Renal pelvis (tissue), 12 donors: ENCODE measurements at places on chromosomes 1 and 21. TPM values are rescaled to one million over a fixed set of nuclear protein-coding genes. Genes with fewer than 3 reads are reported as not detected.

DNA sequence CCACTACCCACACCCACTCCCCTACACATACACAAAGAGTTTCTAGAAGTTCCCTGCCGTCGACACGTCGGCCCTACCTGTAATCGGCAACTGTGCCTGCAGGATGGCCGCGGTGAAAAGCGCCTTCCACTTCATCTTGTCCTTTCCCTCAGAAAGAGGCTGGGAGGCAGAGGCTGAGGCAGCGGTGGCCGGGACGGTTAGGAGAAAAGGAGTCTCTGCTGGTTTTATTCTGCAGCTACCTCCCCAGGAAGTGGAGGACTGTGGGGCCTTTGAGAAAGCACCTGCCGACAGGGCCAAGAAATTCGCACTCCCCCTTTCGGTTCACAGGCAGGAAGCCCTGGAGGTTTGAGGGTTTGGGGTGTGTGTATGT, at the start of gene CD247:
Gene CD247, minus strand, starts transcription at position 199 of the 370 bp plus-strand sequence. Its CDS starts 64 bp downstream, at position 135.
- DNase-seq = no peak

- no peak for DNase-seq
Observed at GRCh38 chr1:104621221-104621620, 871.5 kb downstream of the AMY1C start.

- no peak for DNase-seq
Observed at GRCh38 chr1:87327376-87328271, 1.1 kb upstream of the LMO4 start.

DNA sequence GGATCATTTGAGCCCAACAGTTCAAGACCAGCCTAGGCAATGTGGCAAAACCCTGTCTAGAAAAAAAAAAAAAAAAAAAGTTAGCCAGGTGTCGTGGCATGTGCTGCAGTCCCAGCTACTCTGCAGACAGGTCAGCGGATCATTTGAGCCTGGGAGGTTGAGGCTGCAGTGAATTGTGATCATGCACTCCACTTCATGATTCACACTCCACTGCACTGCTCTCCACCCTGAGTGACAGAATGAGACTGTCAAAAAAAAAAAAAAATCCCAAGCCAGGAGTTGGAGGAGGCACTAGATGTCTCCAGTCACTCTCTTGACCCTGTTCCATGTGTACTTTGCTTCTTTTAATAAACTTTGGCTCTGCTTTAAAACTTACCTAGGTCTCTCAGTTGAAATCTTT, 51.0 kb upstream of the OLFM3 start:
- no peak for DNase-seq

DNA sequence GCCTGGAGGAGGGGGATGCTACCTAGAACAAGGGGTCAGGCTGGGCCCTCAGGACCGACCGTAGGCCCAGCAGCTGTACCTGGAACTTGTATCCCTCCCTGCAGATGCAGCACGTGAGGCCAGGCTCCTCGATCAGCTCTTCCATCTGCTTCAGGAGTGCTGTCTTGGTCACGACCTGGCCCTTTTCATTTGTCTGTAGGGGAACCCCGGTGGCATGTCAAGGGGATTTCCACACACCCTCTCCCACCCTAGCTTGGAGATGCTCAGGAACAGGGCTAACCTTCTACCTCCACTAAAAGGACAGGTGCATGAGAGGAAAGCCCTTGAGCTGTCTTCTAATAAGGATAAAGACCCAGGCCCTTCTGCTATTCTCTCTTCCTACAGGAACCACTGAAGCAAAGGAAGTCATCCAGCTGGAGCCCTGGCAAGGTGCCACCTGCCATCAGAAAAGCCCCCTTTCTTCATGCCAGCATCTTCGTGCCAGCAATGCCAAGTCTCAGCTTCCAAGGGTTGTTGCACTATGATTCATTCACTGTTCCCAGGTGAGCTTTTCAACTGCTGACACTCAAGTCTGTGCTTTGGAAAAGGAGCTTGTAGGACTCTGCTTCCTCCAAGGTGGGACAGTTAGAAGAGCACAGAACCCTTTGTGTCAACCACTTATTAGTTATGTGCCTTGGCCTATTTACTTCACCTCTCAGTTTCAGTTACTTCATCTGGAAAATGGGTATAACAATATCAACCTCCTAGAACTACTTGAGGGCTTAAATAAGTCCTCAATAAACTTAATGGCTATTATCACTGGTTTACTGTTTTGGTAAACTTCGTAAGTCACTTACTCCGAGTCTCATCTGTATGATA, 122.1 kb downstream of the UBR4 start:
- DNase-seq = no peak

GRCh38 chr1:178650934-178651511, 74.0 kb upstream of the RALGPS2 start:
- DNase-seq = no peak

DNA sequence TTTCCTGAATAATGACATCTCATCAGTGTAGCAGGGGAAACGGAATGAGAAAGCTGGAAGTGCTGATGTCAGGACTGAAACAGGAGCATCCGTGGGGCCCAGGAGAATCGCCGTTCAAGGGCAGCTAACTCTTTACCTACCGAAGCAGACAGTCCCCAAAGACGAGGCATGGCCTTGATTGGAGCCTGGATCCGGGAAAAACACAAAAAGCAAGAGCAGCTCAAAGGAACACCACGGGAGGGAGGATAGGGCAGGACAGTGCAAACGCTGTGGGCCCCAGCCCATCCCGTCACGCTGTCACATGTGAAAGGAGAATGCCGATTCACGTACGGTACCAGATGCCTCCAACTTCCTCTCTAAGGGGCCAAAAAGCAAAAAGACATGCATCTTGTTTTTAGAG, 34.9 kb downstream of the WNT9A start:
- no peak for DNase-seq

- no peak for DNase-seq
Observed at GRCh38 chr1:116948046-116948445, 38.3 kb downstream of the PTGFRN start.

DNA sequence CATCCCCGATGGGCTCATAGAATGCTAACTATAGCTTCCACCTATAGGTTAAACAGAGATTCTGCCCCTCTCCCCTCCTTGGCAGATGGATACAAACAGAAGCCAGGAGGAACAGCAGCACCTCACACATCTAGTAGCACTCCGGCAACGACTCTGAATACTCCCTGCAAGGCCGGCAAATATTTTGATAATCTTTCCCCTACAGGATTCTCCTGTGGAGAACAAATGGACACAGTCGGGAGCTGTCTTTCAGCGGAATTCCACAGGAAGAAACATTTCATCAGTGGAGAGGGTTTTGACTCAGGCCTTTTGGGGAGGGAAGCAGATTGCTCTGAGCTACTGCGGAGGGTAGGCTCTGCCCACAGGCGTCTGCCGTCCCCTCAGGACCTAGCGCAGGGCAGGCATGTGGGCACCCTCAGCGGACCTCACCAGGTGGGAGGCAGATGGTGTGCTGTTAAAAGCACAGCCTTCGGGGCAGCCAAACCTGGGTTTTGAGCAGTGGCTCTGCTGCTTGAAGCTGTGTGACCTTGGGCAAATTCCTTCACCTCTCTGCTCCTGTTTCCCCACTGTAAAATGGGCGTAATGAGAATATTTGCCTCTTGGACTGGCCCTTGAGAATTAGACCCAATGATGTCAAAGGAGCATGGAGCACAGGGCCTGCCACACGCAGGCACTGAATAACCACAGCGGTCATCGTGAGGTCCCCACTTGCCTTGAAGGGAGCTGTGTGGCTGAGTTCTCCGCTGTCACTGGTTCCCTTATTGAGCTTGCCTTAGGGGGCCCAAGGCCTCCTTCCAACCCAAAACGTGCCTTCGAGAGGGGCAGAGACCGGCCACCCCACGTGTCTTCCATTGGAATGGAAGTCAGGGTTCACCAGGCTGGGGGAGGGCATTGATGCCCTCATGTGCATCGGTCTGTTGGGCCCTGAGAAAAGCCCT, 19.2 kb upstream of the BCAR3 start:
- DNase-seq = no peak

- DNase-seq = no peak
Observed at GRCh38 chr1:97647776-97648175, 273.1 kb downstream of the DPYD start.

DNA sequence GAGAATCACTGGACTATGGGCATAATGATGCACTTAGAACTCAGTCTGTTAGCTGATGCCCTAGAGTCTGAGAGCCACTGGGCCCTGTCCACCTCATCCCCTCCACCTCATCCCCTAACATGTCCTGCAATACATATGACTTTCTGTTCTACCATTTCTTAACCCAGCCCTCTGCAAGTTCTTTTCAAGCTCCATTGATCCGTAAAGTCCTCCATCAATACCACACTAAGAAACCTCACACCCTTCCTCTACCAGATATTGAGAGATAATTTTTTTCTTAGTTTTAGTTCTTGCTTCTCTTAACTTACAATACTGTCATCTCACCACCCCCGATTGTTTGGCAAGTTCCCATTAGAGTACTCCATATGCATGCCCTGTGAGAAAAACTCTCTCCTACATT, 22.1 kb downstream of the FCRL4 start:
- no peak for DNase-seq

GRCh38 chr21:15904389-15904788, 174.6 kb downstream of the USP25 start:
- no peak for DNase-seq

GRCh38 chr1:112322018-112322417, 74.0 kb upstream of the CTTNBP2NL start:
- no peak for DNase-seq

GRCh38 chr1:222068937-222069336, 327.0 kb upstream of the DUSP10 start:
- no peak for DNase-seq

DNA sequence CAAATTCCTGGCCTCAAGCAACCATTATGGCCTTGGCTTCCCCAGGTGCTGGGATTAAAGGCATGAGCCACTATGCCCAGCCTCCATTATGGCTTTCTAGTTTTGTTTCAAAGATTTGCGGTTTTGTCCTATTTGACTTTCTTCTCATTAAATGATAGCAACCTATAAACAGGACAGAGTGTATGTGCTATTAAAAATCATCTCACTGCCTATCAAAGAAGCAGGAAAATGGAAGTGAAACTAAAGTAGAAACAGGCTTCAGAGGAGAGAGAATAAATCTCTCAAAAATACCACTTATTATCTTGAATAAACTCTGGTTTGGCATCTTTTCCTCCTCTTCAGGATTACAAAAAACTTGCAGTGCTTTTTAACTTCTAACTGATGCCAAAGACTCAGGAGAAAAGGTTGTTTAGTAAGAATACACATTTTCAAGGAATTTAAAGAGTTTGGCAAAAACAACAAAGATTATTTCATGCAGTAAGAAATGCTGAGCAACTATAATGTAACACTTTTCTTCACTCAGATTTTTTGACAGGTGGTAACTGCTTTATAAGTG, 28.7 kb downstream of the ACBD3 start:
- DNase-seq = no peak

DNA sequence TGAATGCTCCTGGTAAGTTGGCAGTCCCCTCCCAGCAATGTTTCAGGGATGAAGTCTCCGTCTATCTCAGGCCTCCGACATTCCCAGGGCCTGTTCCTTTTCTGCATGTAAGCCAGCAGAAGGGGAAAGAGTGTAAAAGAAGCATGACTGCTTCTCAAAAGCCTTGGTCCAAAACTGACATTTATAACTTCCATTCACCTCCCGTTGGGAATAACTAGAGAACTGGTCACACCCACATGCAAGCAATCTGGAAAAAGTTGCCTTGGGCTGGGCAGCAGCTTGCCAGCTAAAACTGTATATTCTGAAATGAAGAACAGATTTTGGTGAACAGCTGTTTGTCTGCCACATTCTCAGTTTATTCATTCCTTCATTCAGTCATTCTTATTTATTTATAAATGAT, 24.2 kb upstream of the NPL start:
- no peak for DNase-seq

GRCh38 chr1:26862781-26863684, at the start of gene SFN:
Gene SFN, plus strand, starts transcription at chr1:26863149. Its CDS starts 64 bp downstream, at chr1:26863213.
- DNase-seq = no peak

GRCh38 chr1:184956999-184957700, 17.2 kb downstream of the NIBAN1 start:
- no peak for DNase-seq

GRCh38 chr1:85617633-85618100, 37.1 kb downstream of the CCN1 start:
- DNase-seq = no peak

- no peak for DNase-seq
Observed at GRCh38 chr1:232925421-232926220, 24.8 kb upstream of the NTPCR start.

GRCh38 chr1:180194546-180195207, 35.4 kb upstream of the LHX4 start:
- no peak for DNase-seq

- peak; percentile 19 for DNase-seq
Observed at GRCh38 chr1:1966071-1966740, 37.4 kb downstream of the CFAP74 start.

GRCh38 chr1:76864383-76864782, 2.9 kb upstream of the ST6GALNAC5 start:
- no peak for DNase-seq

DNA sequence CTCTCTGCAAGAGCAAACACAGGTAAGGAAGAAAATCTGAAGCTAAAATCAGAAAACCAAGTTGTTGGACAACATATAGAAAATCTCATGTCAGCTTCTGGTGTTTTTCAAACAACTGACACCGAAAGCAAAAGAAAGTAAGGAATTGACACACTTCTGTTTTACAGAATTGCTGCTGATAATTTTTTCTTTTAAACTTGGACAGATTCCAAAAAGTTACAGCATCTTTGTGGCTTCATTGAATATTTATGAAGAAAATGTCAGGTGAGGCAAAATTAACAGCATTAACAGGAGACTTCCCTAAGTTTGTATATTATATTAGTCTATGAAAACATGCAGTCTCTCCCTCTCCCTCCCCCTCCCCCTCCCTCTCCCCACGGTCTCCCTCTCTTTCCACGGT, 14.9 kb upstream of the CTSS start:
- DNase-seq = no peak

Gene ERVH48-1
- polyA plus RNA-seq = 0.20 TPM

Gene SKI
- 59.0 TPM for polyA plus RNA-seq

Gene CRP
- polyA plus RNA-seq = not detected

Gene BARHL2
- polyA plus RNA-seq = not detected

Gene NAV1
- 20.6 TPM for polyA plus RNA-seq

Gene GABRD
- 1.1 TPM for polyA plus RNA-seq

Gene E2F2
- polyA plus RNA-seq = 4.8 TPM

Gene CDC14A
- polyA plus RNA-seq = 26.5 TPM

Gene NR0B2
- polyA plus RNA-seq = 1.0 TPM

Gene BACE2
- 21.9 TPM for polyA plus RNA-seq
